ENCODE measurements at places on chromosomes 6 and 20.

DNA sequence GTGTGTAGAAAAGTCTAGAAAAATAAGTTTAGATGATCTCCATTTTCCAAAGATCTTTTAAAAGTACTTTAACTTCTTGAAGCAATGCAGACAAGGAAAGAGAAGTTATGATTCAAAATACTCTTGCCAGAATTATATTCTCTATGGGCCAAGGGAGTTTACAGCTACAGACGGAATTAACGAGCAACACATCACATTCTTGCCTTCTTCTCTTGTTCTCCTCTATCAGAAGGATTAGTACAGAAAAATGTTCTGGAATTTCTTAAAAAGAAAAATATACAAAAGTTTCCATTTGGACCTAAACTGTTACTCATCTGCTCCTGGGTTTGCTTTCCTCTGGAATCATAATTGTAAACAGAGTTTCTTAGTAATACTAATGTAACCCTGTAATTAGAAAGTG, 284.7 kb upstream of the HSF2 start:
- DNase-seq: no peak

GRCh38 chr6:68192988-68193387, 442.1 kb upstream of the ADGRB3 start:
- no peak for DNase-seq

- DNase-seq: no peak
These were observed 199.7 kb upstream of the SIM1 start for GRCh38 chr6:100664274-100665040.

DNA sequence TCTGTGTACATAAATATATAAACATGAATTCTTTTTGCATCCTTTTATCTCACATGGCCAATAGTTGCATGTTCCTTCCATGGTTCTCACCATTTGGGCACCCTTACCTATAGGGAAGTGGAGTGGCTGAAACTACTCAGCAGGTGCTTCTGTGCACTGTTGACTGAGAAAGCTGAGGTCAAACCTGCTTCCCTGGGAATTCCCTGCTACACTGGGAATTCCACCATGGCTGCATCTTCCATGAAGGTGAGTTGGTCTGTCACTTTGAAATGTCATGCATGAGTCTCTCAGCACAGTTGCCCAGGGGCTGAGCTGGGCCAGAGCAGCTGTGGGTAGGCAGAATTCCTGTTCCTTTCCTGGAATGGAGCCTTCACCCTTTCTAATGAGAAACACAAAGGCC, 193.8 kb upstream of the PRSS16 start:
- no peak for DNase-seq

GRCh38 chr6:160353950-160354496, 5.8 kb downstream of the SLC22A3 start:
- no peak for DNase-seq

DNA sequence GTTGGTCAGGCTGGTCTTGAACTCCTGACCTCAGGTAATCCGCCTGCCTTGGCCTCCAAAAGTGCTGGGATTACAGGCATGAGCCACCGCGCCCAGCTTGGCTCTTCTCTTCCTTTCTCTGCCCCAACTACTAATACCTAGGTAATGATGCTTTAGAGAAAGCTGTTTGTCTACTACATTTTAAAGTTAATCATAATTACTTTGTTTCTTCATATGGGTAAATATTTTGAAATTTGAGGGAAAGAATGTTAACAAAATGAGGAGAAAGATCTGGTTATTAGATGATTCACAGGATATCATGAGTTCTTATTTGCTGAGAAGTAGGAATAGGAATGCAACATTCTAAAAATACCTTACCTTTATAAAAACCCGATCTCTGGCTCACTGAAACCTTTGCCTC, 18.4 kb upstream of the PTPRK start:
- DNase-seq: no peak

- no peak for DNase-seq
These were observed 268.4 kb upstream of the IRAK1BP1 start for GRCh38 chr6:78598966-78599365.

GRCh38 chr6:158053377-158054313, 72.0 kb downstream of the SYNJ2 start:
- no peak for DNase-seq

DNA sequence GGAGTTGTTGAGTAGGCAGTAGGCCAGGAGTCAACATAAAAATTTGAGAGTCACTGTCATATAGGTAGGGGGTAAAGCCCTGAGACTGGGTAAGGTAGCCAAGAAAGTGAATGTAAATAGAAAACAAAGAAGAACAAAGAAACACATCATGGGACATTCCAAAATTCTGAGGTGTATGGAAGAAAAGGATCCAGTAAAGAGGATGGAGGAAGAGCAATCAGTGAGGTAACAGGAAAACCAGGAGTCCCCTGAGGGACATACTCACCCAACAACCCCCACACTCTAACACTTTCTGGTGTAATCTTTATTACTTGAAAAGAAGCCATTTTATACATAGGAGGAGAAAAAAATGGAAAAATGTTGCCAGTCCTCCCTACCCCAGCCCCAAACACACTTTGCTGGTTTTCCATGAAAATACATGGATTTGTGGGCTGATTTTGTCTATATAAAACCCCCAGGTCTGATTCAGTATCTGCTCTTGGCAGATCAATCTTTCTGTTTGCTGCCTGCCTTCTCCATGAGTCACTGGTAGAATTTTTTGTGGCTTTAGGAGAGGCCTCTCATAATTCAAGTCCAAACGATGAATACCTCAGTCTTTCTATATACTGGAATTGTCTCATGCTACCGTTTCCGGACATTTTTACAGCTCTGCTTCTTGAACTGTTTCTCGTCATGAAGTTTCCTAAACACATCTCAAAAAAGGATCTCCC, 271.4 kb upstream of the MAN1A1 start:
- DNase-seq: no peak

- no peak for DNase-seq
These were observed 39.7 kb downstream of the THBS2 start for GRCh38 chr6:169213814-169214520.

- DNase-seq: no peak
These were observed 4.5 kb downstream of the TMEM14A start for GRCh38 chr6:52675372-52675771.

GRCh38 chr20:25390538-25391528, at the start of gene ABHD12:
TSS of gene ABHD12 (minus strand) at chr20:25390835. CDS start at chr20:25390703, 132 bp downstream.
- peak; percentile 91 for DNase-seq

GRCh38 chr6:46677314-46677654, 10.4 kb upstream of the TDRD6 start:
- no peak for DNase-seq

DNA sequence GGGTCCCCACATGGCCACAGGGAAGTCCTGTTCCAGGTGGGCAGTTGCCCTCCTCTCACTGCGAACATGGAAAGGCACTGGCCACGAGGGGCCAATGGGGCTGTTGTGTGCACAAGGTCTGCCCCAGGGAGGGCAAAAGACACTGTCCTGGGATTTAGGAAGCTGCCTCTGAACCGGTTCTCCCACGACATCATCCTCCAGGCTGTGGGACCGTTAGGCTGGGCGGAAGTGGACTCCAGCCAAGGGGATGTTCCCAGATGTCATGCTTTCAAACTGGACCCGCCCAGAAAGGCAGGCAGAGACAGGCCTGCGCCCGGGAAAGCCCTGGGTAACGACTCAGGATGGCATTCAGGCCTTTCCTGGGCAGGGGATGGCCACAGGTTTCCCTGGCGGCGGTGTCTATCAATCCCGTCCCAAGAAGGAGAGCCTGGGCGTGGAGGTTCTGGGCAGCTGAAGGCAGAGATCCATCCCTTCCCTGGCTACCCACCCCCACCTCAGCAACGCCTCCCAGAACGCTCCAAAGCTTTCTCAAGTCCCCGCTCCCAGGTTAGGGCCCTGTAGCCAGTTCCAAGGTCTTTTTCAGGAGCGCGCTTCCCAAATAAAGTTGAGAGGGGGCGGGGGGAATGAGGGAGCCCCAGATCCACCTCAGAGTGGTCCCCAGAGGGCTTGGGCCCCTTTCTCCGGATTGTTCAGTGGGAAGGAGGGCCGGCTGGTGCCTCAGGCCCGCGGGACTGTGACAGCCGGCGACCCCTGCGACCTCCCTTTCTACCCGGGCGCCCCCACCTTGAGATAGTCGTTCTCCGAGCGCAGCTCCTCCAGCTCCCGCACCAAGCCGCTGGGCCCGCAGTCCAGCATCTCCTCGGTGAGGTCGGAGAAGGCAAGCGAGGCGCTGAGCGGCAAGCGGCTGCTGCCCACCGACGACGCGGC, 13.8 kb upstream of the TLDC2 start:
- DNase-seq: no peak

GRCh38 chr6:145733207-145733606, 2.1 kb downstream of the EPM2A start:
- no peak for DNase-seq

GRCh38 chr6:143958839-143959399, 49.1 kb downstream of the PLAGL1 start:
- DNase-seq: no peak

GRCh38 chr20:63027221-63027921, 20.6 kb upstream of the BHLHE23 start:
- no peak for DNase-seq

GRCh38 chr6:150756173-150756572, 109.3 kb upstream of the MTHFD1L start:
- no peak for DNase-seq

DNA sequence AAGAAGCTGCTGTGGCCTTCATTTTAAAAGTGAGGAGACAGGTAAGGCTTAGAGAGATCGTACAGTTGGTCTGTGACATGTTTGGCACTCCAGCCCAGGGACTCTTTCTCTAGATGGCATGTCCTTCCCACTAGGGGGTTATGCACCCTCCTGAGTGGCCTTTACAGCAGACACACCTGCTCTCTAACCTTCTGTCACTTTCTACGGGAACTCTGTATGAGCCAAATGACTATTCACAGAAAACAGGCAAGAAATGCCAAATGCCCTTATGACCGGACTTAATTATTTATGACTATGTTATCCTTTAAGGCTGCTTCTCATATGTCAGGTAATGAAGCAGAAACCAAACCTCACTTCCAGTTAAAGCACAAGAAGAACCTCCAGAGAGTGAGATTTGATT, 91.2 kb downstream of the MAP3K5 start:
- no peak for DNase-seq

DNA sequence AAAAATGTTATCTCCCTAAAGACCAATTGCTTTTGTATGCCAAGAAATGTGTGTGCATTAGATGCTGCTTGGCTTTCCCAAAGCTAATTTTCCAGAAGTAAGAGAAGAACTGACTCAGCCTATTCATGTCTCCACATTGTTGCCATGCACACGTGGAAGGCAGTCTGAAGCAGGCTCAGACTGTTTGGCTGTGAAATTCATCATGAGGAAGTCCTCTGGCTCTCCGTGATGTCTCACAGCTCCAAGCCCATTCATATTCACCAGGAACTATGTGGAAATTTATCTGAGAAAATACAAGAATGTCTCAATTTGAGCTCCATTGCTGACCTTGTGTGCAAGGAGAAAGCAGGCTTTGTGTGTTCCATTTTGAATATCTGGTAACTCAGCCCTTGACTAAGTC, 1022.2 kb upstream of the GJE1 start:
- no peak for DNase-seq

DNA sequence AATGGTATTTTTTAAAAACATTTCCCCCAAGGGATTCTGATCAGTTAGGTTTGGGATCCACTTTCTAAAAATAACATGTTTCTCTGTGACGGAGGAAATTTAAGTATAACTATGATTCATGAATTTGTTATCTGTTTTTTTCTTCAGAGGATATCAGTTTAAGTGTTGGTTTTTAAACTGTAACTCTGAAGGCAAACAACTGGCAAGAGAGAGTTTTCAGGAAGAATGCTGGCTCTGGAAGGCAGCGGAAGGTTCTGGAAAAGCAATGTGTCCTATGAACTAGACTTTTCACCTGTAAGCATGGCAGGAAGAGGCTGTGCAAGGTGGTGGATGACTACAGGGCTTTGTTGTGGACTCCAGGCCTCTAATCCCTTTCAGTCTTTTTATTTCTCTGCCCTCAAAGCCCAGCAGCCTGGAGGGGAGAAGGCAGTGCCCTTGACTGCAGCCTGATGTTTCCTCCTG, 153.1 kb downstream of the GMPR start:
- no peak for DNase-seq

GRCh38 chr20:21100578-21101452, 5.3 kb downstream of the LINC00237 start:
- peak; percentile 6 for DNase-seq

- DNase-seq: no peak
These were observed 102.8 kb downstream of the ATXN1 start for GRCh38 chr6:16658348-16659034.

GRCh38 chr20:24990810-24991252, 1.7 kb downstream of the APMAP start:
- DNase-seq: no peak

- no peak for DNase-seq
These were observed 123.8 kb upstream of the DOK5 start for GRCh38 chr20:54351371-54352136.

DNA sequence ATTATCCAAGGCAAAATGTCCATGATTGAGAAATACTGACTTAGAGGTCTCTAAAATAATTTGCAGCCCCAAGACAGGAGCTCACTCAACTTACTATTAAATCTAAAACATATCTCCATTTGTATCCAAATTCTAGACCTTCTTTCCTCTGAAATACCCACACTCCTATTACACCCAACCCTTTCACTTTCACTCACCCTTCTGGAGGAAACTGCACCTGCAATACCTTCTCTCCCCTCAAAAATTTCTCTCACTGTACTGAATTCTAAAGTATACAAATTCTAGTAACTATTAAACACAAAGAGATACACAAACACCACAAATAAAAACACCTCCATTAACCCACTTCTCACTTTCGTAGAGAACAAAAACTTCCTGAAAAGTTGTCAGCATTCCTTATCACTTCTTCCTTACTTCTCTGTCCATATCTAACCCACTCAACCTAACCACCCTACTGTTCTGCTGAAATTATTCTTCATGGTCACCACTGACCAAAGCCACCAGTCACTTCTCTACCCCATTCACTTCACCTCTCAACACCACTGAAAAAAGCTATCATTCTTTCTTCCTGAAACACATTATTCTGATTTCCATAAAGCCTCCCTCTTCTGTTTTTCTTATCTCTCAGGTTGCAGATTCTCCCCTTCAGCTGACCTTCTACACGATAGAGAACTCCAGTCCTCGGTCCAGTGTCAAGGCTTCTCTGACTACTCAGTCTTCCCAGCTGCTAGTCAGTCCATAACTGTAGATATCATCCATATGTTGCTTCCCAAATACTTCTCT, 12.0 kb downstream of the LMBRD1 start:
- DNase-seq: no peak

DNA sequence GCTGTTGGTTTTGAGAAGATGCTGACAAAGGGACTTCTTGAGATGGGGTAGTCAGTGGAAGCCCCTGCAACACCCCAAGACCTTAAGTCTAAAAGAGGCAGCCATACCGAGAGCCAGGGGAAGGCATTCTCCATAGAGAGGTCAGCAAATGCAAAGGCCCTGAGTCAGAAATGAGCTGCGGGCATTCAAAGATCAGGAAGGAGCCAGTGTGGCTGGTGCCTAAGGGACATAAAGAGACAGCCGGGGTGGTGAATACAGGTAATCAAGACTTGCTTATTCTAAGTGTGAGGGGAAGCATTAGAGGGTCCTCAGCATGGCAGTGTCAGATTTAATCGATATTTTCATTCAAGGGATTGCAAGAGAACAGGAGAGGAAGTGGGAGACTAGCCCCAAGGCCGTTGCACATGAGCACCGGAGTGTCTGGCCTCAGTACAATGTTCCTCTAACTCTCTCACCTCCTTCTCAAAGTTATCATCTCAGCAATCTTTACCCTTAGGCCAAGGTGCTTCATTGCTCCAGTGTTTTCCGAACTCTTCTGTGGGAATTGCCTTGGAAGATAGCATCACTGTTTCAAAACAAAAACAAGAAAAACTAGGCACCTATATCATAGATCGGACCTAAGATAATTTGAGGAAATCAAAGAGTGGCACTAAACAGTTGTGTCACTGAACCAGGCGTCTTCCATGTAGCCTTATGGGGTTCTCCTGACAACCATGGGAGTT, 173.2 kb downstream of the DOK5 start:
- no peak for DNase-seq

Measured in CD8-positive, alpha-beta memory T cell (primary cell).